Activated T-helper 2 cell treated with anti-CD3 and anti-CD28 coated beads, Interferon-gamma antibody, Interleukin-2, Interleukin-4, amounts not matched to agents 10 μg/mL and 5 μg/mL and 100 μg/mL, durations not matched to agents 14 hours and 24 hours and 36 hours (primary cell): ENCODE measurements at places on chromosomes 16 and 17. TPM values are rescaled to one million over a fixed set of nuclear protein-coding genes. Genes with fewer than 3 reads are reported as not detected.
A peak's percentile ranks its signal among the peaks of the same experiment; 100 is the strongest.

The FGF11 gene
- total RNA-seq: 4.8 and 6.1 TPM in 2 replicates

The ACSM3 gene
- total RNA-seq: 3.9 and 5.5 TPM in 2 replicates

The ALOX15B gene
- not detected in 2 replicates for total RNA-seq

The RHBDL1 gene
- total RNA-seq: 1.3 and 1.4 TPM in 2 replicates

The TAT gene
- not detected in 2 replicates for total RNA-seq

The ABCC11 gene
- 0.05 and 0.09 TPM in 2 replicates for total RNA-seq

The TP53TG3 gene
- total RNA-seq: not detected in 2 replicates

The HAP1 gene
- total RNA-seq: 0.11 and 0.23 TPM in 2 replicates

The STAT3 gene
- 250 and 262 TPM in 2 replicates for total RNA-seq

GRCh38 chr16:3004781-3005284 lies 7.9 kb upstream of the CLDN9 start:
- H3K36me3 ChIP-seq: no peaks in the 10 kb centered on the region
- peak overlapping the region; percentile 74 for H3K4me3 ChIP-seq
- peaks cover 4% of the 10 kb centered on the region for H3K27me3 ChIP-seq
- H3K27ac ChIP-seq: no peak overlapping the region

- no peak overlapping the region for H3K27ac ChIP-seq
- no peak overlapping the region for H3K4me3 ChIP-seq
- no peaks in the 10 kb centered on the region for H3K36me3 ChIP-seq
- H3K27me3 ChIP-seq: peaks cover 14% of the 10 kb centered on the region
Measured at GRCh38 chr16:85457366-85457765, 155.8 kb upstream of the GSE1 start.

DNA sequence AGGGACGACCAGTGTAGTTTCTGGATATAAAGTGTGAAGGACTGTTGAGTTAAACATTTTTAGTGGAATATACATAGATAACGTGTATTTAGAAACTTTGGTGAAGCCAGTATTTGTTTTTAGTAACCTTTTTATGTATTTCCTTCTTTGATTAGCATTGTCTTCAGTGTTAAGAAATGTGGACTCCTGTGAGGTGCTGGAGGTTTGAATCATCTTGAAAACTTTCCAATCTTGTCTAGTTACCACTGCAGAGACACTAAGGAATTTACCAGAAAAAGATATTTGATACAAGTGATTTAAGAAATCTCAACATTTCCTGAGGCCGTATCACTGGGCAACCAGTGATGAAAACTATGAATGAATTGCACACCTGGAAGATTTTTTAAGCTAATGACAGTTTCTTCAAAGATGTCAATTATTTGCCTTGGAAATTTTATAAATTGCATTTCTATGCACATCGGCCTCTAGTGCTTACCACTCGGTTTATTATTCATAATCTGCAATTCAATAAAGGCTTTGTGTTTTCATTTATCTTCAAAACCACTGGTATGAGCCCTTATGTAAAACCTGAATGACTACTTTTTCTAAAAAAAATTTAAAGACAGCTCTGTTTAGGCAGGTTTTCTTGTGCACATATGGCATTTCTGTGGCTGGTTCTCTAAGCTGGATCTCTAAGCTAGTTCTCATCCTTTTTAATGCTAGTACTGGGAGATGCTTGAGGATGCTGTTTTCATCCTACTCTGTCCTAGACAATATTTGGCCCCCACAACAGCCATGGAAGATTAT lies 31.4 kb upstream of the ADCY7 start:
- no peak overlapping the region for H3K27ac ChIP-seq
- no peak overlapping the region for H3K4me3 ChIP-seq
- peaks cover 2% of the 10 kb centered on the region for H3K4me1 ChIP-seq
- H3K36me3 ChIP-seq: peaks cover 10% of the 10 kb centered on the region

DNA sequence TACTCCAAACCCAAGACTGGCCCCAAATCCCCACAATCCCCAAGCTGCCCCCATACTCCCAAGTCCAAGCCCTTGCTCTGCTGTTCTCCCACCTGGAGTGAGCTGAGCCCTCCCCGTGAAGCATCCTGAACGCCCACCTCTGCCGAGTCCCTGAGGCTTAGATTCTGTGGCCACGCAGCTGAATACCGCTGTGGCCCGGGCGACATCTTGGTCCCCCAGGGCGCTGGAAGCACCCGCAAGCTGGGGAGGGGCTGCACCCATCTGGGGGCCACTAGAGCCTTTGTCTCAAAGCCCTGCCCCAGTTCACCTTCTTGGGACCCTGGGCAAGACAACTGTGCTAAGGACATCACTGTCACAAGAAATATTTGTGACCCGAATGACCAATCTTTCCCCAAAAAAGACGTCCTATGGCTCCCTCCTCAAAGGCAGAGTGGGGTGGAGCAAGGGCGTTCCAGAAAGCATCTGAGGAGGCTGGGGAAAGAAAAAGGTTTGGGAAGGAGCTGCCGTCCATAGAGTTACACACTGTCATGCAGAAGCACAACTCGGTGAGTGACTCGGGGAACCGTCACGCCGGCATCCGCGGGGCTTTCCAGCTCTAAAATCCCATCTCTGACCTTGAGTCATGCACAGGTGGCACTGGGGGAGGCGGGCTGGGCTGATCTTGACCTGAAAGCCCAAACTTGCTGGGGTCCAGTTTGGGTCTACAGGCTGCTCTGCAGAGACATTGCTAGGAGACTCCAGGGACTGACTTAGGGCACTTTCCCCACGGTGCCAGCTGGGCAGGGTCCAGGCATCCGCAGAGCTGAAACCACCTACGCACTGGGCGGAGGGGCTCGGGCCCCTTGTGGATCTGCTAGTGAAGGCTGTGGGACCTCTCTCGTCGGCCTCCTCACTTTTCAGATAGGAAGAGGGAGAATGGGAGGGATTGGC lies 6.6 kb downstream of the PTX4 start:
- no peaks in the 10 kb centered on the region for H3K4me1 ChIP-seq
- no peak overlapping the region for H3K4me3 ChIP-seq
- H3K27me3 ChIP-seq: no peaks in the 10 kb centered on the region
- DNase-seq: no peak

DNA sequence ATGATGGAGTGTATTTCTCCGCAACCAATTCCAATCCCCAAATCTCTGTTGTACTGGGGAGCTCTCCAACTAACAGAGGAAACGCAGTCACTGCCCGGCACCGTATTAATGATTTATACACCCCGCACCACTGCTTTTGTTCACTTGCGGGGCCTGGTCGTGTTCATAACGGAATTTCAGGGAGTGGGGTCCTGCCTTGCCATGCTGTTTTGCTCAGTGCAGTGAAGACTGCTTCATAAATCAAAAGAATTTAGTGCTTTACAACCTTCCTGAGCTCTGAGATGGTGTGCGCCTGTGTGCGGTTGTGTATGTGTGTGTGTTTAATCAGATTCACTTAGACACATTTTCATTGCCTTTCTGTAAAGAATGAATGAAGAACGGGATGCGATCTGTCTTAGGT lies 18.5 kb upstream of the RBFOX1 start:
- no peak overlapping the region for H3K4me3 ChIP-seq
- no peaks in the 10 kb centered on the region for H3K36me3 ChIP-seq
- H3K27ac ChIP-seq: no peak overlapping the region
- no peaks in the 10 kb centered on the region for H3K27me3 ChIP-seq

- H3K27me3 ChIP-seq: no peaks in the 10 kb centered on the region
- H3K4me1 ChIP-seq: peaks cover 42% of the 10 kb centered on the region
- DNase-seq: peak; percentile 58
- H3K36me3 ChIP-seq: peaks cover 4% of the 10 kb centered on the region
- peak overlapping the region; percentile 90 for H3K27ac ChIP-seq
- H3K4me3 ChIP-seq: peak overlapping the region; percentile 32
Measured at GRCh38 chr16:57591086-57591869, 37.2 kb upstream of the ADGRG1 start.

- no peak for DNase-seq
- no peaks in the 10 kb centered on the region for H3K27me3 ChIP-seq
- H3K36me3 ChIP-seq: no peaks in the 10 kb centered on the region
Measured at GRCh38 chr17:31581491-31581890, 190.0 kb downstream of the RAB11FIP4 start.

DNA sequence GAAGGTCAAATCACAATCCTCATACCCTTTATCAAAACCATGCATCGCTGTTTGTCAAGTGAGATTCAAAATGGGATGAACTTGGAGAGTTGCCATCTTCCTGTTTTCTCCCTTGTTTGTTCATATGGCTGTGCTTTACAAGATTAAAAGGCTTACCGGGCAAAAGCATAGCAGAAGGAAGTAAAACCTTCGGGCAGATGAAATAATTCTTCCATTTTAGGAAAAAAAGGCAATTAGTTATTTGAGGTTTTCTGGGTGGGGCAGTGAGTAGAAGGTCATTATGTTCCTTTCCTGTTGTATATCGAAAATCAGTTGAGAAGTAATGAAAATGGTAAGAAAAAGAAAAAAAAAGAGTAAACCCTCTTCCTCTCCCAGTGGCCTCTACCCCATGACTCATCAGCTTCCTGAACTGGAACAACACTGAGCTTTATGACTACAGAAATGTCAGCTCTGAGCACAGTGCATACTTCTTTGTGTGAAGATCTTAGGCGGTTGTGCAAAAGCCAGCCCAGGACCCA lies 369.2 kb downstream of the CDH13 start:
- H3K27ac ChIP-seq: no peak overlapping the region
- H3K27me3 ChIP-seq: no peaks in the 10 kb centered on the region
- no peaks in the 10 kb centered on the region for H3K4me1 ChIP-seq
- no peaks in the 10 kb centered on the region for H3K36me3 ChIP-seq
- DNase-seq: no peak

DNA sequence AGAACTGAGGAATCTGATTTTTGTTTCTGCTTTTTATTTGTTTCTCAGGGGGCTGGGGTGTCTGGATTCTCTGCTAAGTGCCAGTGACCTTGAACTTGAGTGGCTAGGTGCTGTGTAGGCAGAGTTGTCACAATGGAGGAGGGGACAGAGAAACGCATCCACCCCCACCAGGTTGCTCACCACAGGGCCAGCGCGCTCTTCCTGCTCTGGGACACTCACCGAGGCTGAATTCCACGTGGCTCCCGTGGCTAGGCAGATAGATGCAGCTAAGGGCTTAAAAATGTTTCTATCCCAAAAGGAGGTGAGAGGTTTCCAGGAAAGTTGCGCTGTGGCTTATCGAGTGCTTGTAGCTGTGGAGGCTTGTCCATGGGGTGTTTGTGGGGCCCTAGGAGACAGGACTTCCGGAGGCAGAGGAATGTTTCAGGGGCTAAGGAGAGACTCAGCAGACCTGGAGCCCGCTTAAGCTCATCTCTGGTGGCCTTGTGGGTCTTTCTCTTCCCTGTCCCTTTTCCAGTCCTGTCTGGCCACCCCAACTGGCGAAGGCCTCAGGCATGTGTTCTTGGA lies 36.8 kb downstream of the ADCY7 start:
- no peak for DNase-seq
- peaks cover 25% of the 10 kb centered on the region for H3K36me3 ChIP-seq
- H3K4me1 ChIP-seq: no peaks in the 10 kb centered on the region
- H3K27me3 ChIP-seq: no peaks in the 10 kb centered on the region
- H3K4me3 ChIP-seq: no peak overlapping the region

DNA sequence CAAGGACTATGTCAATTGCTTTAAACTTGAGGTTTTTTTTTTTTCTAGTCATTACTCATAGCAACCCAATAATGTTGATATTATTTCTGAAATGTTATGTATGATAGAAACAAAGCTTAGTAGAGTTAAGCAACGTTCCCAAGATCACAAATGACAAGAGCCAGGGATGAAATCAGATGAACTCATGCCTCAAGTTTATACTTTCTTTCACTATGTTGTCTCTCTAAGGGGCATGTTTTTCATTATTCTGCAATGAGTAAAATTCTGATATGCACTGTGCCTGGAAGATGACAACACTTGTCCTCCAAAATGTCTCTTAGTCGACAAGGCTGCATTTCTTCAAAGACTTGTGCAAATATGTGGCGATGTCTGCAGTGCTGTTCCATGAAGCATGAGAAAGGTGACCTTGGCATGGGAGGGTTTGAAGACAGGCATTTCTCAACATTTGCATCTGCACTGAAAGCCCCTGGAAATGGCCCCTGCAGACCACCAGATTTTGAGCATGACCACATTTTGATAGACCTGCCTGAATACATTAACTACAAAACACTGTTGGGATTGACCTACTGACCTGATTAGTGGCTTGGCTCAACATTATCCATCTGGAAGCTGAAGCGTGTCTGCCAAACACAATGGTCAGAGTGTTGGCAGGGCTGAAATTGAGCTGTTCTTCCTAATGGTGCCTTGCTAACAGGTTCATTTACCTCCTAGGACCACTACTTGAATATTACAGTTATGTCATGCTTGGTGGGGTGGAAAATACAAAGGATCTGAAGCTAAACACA lies 1027.5 kb downstream of the CDH11 start:
- H3K27ac ChIP-seq: no peak overlapping the region
- no peaks in the 10 kb centered on the region for H3K36me3 ChIP-seq
- H3K4me1 ChIP-seq: no peaks in the 10 kb centered on the region
- DNase-seq: no peak
- no peak overlapping the region for H3K4me3 ChIP-seq

- peaks cover 62% of the 10 kb centered on the region for H3K4me1 ChIP-seq
- peak overlapping the region; percentile 73 for H3K27ac ChIP-seq
- H3K36me3 ChIP-seq: peaks cover 86% of the 10 kb centered on the region
- H3K4me3 ChIP-seq: no peak overlapping the region
- DNase-seq: no peak
Measured at GRCh38 chr17:2064520-2064971, 9.6 kb downstream of the HIC1 start.

- H3K4me3 ChIP-seq: peak overlapping the region; percentile 28
- H3K4me1 ChIP-seq: peaks cover 58% of the 10 kb centered on the region
- peaks cover 15% of the 10 kb centered on the region for H3K27me3 ChIP-seq
- peak overlapping the region; percentile 58 for H3K27ac ChIP-seq
Measured at GRCh38 chr16:79093554-79093967, 507.0 kb downstream of the MAF start.

- H3K27me3 ChIP-seq: no peaks in the 10 kb centered on the region
- H3K36me3 ChIP-seq: no peaks in the 10 kb centered on the region
- no peak overlapping the region for H3K4me3 ChIP-seq
- H3K4me1 ChIP-seq: peaks cover 2% of the 10 kb centered on the region
- no peak for DNase-seq
Measured at GRCh38 chr16:85418978-85419491, 194.1 kb upstream of the GSE1 start.

- peaks cover 22% of the 10 kb centered on the region for H3K36me3 ChIP-seq
- H3K27me3 ChIP-seq: no peaks in the 10 kb centered on the region
- no peak for DNase-seq
- no peak overlapping the region for H3K27ac ChIP-seq
- H3K4me1 ChIP-seq: peaks cover 4% of the 10 kb centered on the region
Measured at GRCh38 chr16:23081675-23082119, 67.6 kb downstream of the USP31 start.

GRCh38 chr17:72407931-72408330 lies 287.1 kb downstream of the SOX9 start:
- H3K36me3 ChIP-seq: no peaks in the 10 kb centered on the region
- H3K27me3 ChIP-seq: no peaks in the 10 kb centered on the region
- H3K27ac ChIP-seq: no peak overlapping the region
- H3K4me1 ChIP-seq: no peaks in the 10 kb centered on the region
- no peak for DNase-seq
